ENCODE measurements at places on chromosomes 7 and 10. TPM values are rescaled to one million over a fixed set of nuclear protein-coding genes. Genes with fewer than 3 reads are reported as not detected.

Gene LLCFC1
- total RNA-seq = not detected

Gene CALCR
- 0.38 TPM for total RNA-seq

Gene INA
- total RNA-seq = 102 TPM

Gene EBLN1
- total RNA-seq = not detected

Gene DPP6
- 12.1 TPM for total RNA-seq

Gene CCL24
- total RNA-seq = not detected

Gene CYP2E1
- total RNA-seq = 3.4 TPM

Gene WIPF3
- 2.7 TPM for total RNA-seq

Gene GPC2
- 28.8 TPM for total RNA-seq

All from camera-type eye (tissue), 1 donor.